ENCODE measurements at places on chromosomes 3 and 15. TPM values are rescaled to one million over a fixed set of nuclear protein-coding genes. Genes with fewer than 3 reads are reported as not detected.

- peak; percentile 91 for DNase-seq
Observed at GRCh38 chr3:42014921-42015533, 53.1 kb upstream of the ULK4 start.

GRCh38 chr3:197989651-197990050 lies 29.6 kb downstream of the LMLN start:
- no peak for DNase-seq

DNA sequence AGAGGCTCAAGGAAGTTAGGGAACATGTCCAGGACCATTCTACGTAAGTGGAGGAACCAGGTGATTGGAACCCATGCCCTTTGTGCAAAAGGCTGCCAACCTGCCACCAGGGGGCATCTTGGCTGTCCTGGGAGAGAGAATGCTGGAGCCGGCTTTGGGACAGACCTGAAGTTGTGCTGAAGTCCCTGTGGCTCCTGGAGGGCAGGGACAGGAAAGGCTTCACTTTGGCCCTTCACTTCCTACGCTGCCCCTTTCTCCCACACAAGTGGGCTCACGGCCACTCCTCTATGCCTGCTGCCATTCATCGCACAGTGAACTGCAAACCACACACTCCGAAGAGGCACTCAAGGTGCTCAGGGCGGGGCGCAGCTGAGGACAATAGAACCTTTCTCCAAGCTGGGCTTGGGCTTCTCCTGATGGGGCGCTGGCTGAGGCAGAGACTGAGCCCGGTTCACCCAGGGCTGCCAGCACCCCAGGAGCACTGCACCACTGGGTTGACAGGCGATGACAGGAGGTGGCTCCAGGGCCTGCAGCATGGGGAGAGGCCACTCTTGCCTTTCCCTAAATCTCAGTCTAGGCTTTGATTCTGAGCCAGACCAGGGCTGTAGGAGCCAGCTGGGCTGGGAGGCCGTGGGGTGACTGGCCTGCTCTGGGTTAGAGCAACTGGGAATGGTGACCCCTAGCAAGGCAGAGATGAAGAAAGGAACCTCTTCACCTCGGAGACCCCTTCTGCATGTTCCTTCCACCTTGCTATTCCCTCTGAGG lies 8.4 kb downstream of the SHF start:
- peak; percentile 74 for DNase-seq

DNA sequence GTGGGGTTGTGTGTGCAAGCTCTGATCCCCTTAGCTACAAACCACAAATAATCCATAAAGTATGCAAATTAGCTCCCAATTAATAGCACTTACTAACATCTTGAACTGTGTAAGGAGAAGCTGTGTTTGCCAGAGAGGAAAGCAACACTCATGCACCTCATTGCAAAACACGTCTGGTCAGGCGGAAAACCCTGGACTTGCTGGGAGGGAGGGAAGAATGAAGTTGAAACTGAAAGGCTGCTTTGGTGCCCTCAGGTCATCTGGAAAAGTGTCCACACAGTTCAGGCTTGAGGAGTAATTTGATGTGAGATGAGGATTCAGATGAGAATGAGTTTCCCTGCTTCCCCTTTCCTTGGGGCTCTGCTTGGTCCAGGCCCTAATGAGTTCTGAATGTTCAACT lies 185.5 kb upstream of the ANKRD28 start:
- DNase-seq = no peak

The DPPA2 gene
- total RNA-seq = not detected

Measured in osteoblast (primary cell).